ENCODE measurements at places on chromosomes 12 and 14. TPM values are rescaled to one million over a fixed set of nuclear protein-coding genes. Genes with fewer than 3 reads are reported as not detected.

- no peak for DNase-seq
- no peaks in the 10 kb centered on the region for H3K4me1 ChIP-seq
- no peak overlapping the region for H3K4me3 ChIP-seq
- H3K27ac ChIP-seq = no peak overlapping the region
- no peaks in the 10 kb centered on the region for H3K27me3 ChIP-seq
These were observed 27.6 kb downstream of the EML5 start for GRCh38 chr14:88765130-88765529.

Gene GALNT9
- 0.18 TPM for total RNA-seq

DNA sequence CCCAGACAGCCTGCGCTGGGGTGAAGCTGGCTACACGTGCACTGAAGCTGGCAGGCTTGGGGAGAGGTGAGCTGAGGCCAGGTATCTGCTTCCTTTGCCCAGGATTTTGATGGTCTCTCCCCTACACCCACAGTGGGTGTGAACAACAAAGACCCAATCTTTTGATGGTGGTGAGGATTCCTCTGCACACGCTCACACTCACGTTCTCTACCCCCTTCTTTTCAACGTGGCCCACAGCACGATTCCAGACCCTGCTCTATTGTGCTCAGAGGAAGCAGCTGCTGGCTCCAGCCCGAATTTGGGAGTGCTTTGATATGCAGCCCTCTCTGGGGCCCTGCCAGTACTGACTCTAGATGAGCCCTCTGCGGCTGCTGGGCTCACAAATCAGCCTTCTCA, 4.9 kb downstream of the CD9 start:
- DNase-seq = no peak
- H3K4me1 ChIP-seq = peaks cover 17% of the 10 kb centered on the region
- no peak overlapping the region for H3K4me3 ChIP-seq
- H3K27ac ChIP-seq = no peak overlapping the region

GRCh38 chr12:109461846-109462756, 15.0 kb downstream of the KCTD10 start:
- H3K27me3 ChIP-seq = no peaks in the 10 kb centered on the region
- no peak for DNase-seq
- peaks cover 11% of the 10 kb centered on the region for H3K36me3 ChIP-seq
- no peak overlapping the region for H3K4me3 ChIP-seq
- H3K4me1 ChIP-seq = peaks cover 29% of the 10 kb centered on the region

Gene KRT5
- not detected for total RNA-seq

DNA sequence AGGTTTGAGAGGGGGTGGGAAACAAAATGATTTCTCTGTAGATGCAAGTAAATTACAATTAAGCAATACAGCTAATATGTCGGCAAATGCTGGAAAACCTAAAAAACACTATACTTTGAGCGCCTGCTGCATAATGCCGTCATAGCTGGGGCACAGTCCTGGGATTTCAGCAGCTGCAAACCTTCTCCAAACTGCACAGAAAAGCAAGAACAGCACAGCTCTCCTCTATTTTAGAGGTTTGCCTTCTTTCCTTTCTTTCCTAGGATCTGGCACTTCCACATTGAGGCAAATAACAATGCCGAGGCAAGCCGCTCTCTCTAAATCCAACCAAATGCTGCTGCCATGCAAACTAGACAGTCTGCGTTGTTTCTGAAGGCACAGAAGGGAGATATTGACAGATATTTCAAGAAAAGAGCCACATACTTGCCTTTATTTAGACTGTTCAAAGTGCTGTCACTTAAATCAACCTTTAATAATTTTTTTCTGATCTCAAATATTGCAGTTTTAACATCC, 287.1 kb upstream of the G2E3 start:
- H3K27me3 ChIP-seq = no peaks in the 10 kb centered on the region
- DNase-seq = no peak
- no peak overlapping the region for H3K27ac ChIP-seq
- H3K4me3 ChIP-seq = no peak overlapping the region
- no peaks in the 10 kb centered on the region for H3K36me3 ChIP-seq

DNA sequence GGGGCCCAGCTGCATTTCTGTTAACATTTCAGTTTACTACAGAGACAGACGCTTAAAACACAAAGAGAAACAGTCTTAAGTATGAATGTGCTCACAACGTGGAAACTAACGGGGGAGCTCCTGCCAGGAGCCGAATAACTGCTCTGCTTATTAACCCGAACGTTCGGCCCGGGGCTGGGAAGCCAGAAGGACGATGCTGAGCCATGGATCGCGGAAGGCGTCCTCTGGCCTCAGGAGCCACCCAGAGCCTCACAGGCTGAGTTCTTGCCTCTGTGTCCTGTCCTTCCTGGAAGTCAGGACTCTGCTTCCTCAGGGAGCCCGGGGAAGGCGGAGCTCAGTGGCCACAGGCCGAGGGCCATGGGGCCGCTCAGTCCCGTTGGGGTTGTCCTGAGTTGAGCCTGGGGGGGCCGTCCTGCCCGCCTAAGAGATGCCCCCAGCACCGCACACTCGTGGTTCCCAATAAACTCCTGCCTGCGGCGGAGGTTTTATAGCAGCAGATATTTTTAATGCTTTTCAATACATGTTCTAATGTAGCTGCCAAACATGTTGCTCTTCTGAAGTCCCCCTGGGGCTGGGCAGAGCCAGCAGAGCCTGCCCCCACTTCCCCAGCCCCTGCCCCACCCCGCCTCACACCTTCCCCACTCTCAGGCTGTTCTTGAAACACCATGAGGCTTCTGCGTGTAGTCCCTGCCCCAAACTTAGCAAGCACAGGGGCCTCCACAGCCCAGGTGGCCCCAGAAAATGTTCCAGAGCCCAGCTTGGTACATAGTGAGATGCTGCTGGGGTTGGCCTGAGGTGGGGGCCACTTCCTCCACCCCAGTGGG, 3.4 kb upstream of the TEX22 start:
- peaks cover 18% of the 10 kb centered on the region for H3K4me1 ChIP-seq
- H3K36me3 ChIP-seq = peaks cover under 1% of the 10 kb centered on the region
- no peak overlapping the region for H3K4me3 ChIP-seq
- H3K27me3 ChIP-seq = no peaks in the 10 kb centered on the region
- H3K27ac ChIP-seq = no peak overlapping the region
- DNase-seq = no peak

Gene CSRP2
- 0.77 TPM for total RNA-seq

GRCh38 chr12:12017135-12017581, 53.6 kb upstream of the BCL2L14 start:
- no peaks in the 10 kb centered on the region for H3K27me3 ChIP-seq
- H3K36me3 ChIP-seq = no peaks in the 10 kb centered on the region
- no peak overlapping the region for H3K27ac ChIP-seq
- H3K4me1 ChIP-seq = peaks cover 15% of the 10 kb centered on the region
- DNase-seq = no peak

- no peak for DNase-seq
- H3K27ac ChIP-seq = no peak overlapping the region
- no peaks in the 10 kb centered on the region for H3K27me3 ChIP-seq
- H3K4me1 ChIP-seq = peaks cover 13% of the 10 kb centered on the region
These were observed 49.9 kb downstream of the AEBP2 start for GRCh38 chr12:19489168-19489567.

DNA sequence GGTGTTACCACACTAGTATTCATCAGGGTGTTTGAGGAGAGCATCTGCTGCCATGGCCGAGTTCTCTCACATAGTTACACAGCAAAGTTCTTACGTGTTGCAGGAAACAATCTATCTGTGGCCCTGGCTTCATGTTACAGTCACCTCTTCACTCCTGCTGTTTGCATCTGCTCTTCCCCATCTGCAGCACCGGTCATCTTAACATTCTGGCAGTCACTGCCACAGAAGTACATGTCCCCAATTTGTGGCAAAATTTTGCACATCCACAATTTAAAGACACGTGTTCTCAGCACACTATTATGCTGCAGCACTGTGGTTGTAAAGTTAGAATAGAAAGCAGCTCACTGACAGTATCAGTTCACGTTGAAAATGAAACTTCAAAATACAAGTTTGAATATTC, 23.2 kb downstream of the MAPK1IP1L start:
- H3K27me3 ChIP-seq = no peaks in the 10 kb centered on the region
- peaks cover 13% of the 10 kb centered on the region for H3K4me1 ChIP-seq
- H3K27ac ChIP-seq = no peak overlapping the region
- no peak overlapping the region for H3K4me3 ChIP-seq
- no peak for DNase-seq

GRCh38 chr12:28340261-28341045, 150.2 kb downstream of the CCDC91 start:
- no peaks in the 10 kb centered on the region for H3K36me3 ChIP-seq
- no peaks in the 10 kb centered on the region for H3K4me1 ChIP-seq
- H3K27me3 ChIP-seq = no peaks in the 10 kb centered on the region
- no peak for DNase-seq
- no peak overlapping the region for H3K27ac ChIP-seq

Gene TPPP2
- total RNA-seq = not detected

- no peak for DNase-seq
- H3K27me3 ChIP-seq = no peaks in the 10 kb centered on the region
- no peaks in the 10 kb centered on the region for H3K4me1 ChIP-seq
These were observed 1176.7 kb upstream of the SEL1L start for GRCh38 chr14:82710267-82710841.

DNA sequence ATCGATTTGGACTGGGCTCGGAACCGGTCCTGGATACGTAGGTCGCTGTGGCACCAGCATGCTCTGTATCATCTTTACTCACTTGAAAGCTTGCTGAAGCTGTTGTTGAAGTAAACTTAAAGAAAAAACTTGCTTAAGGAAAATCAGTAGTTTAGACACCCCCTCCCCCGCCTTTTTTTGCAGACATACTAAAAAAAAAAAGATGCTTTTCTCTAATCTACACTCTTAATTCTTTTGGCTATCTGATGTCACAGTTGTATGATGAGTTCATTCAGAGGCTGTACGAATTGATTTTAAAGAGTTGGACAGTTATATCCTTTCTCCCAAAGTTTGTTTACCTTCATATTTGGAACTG, 865 bp downstream of the FRS2 start:
- H3K4me3 ChIP-seq = peak overlapping the region; percentile 75
- H3K27ac ChIP-seq = peak overlapping the region; percentile 72
- no peaks in the 10 kb centered on the region for H3K36me3 ChIP-seq

DNA sequence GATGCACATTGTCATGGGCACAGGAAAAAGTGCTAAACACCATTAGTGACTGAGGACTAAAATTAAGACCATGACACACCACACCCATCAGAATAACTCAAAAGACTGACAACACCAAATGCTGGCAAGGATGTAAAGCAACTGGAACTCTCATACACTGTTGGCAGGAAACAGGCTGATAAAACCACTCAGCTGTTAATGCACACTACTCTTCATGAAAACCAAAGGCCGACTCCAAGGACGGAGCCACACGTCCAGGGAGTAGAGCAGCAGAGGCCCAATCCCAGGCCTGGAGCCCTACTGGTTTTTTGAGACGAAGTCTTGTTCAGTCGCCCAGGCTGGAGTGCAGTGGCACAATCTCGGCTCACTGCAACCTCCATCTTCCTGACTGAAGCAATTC, 6.4 kb downstream of the RAD52 start:
- DNase-seq = no peak
- H3K36me3 ChIP-seq = no peaks in the 10 kb centered on the region
- H3K4me3 ChIP-seq = no peak overlapping the region
- H3K4me1 ChIP-seq = peaks cover 7% of the 10 kb centered on the region
- H3K27me3 ChIP-seq = no peaks in the 10 kb centered on the region

- no peak overlapping the region for H3K4me3 ChIP-seq
- no peak overlapping the region for H3K27ac ChIP-seq
- no peaks in the 10 kb centered on the region for H3K4me1 ChIP-seq
- H3K27me3 ChIP-seq = no peaks in the 10 kb centered on the region
These were observed 131.1 kb upstream of the FBXO33 start for GRCh38 chr14:39563361-39563760.

DNA sequence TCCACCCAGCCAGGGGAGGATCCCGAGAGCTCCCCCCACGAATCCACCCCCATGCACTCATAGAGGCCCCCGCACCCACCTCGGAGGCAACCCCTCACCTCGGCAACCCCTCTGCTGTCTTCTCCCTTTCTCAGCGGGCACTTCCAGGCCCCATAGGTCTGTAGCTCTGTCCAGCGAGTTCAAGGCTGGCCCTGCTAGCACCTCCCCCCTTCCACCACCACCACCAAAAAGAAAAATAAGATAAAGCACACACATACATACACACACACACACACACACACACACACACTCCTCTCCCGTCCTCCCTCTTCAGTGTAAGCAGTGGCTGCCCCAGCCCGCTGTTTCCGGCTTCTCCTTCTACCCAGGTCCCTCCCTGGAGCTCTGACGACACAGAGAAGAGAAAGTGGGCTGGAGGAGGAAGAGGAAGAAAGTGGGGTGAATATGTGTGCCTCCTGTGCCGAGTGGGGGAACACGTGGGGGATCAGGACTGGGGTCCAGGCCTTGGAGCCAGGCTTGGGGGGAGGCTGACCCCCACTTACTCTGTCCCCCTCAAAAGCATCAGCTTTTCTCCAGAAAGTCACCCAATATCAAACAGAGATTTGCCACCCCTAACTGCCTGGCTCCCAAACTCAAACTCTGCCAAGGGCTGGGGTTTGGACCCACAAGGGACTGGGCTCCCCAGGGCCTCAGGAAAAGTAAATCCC, at the start of gene STAT6:
TSS of gene STAT6 (minus strand) at position 332 of the 704 bp plus-strand sequence. CDS start 3,084 bp downstream, outside the sequence.
- peak within 1 kb of the TSS; percentile 96 for H3K27ac ChIP-seq
- peaks cover 32% of the 10 kb centered on the region for H3K4me1 ChIP-seq
- H3K4me3 ChIP-seq = peak within 1 kb of the TSS; percentile 99
- DNase-seq = peak; percentile 88
- peaks cover 18% of the 10 kb centered on the region for H3K36me3 ChIP-seq
- H3K27me3 ChIP-seq = no peaks in the 10 kb centered on the region

- H3K36me3 ChIP-seq = no peaks in the 10 kb centered on the region
- H3K27me3 ChIP-seq = no peaks in the 10 kb centered on the region
- H3K27ac ChIP-seq = no peak overlapping the region
These were observed 36.0 kb downstream of the CPM start for GRCh38 chr12:68896881-68897540.

DNA sequence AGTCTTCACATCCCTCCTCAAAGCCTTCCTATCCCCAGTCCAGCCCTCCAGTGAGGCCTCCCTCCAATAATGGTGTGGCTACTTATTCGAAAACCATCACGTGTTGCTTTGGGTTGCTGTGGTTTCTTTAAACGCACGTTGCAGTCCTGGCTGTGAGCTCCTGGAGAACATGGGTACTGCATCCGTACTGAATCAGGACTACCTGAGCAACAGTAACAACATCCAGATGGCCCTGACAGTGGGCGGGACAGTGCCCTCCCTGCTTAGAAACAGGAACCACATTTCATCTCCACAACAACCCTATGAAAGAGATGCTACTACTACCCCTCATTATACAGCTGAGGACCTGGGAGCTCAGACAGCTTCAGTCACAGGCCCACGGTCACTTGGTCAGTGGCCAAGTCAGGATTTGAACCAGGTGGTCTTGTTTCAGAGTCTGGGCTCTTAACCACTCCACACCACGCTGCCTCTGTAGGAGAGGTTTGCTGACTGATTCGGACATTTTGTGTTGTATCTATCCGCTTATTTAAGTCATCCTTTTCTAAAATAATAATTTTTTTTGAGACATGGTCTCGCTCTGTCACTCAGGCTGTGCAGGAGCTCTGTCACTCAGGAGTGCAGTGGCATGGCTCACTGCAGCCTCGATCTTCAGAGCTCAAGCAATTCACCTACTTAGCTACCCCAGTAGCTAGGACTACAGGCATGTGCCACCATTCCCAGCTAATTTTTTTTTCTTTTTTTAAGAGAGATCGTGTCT, 104.8 kb downstream of the DPF3 start:
- H3K4me3 ChIP-seq = no peak overlapping the region
- H3K27me3 ChIP-seq = no peaks in the 10 kb centered on the region
- no peak overlapping the region for H3K27ac ChIP-seq
- H3K36me3 ChIP-seq = no peaks in the 10 kb centered on the region

All from CD8-positive, alpha-beta memory T cell (primary cell).